Inflammatory macrophage (primary cell): ENCODE measurements at places on chromosomes 7 and 10.

DNA sequence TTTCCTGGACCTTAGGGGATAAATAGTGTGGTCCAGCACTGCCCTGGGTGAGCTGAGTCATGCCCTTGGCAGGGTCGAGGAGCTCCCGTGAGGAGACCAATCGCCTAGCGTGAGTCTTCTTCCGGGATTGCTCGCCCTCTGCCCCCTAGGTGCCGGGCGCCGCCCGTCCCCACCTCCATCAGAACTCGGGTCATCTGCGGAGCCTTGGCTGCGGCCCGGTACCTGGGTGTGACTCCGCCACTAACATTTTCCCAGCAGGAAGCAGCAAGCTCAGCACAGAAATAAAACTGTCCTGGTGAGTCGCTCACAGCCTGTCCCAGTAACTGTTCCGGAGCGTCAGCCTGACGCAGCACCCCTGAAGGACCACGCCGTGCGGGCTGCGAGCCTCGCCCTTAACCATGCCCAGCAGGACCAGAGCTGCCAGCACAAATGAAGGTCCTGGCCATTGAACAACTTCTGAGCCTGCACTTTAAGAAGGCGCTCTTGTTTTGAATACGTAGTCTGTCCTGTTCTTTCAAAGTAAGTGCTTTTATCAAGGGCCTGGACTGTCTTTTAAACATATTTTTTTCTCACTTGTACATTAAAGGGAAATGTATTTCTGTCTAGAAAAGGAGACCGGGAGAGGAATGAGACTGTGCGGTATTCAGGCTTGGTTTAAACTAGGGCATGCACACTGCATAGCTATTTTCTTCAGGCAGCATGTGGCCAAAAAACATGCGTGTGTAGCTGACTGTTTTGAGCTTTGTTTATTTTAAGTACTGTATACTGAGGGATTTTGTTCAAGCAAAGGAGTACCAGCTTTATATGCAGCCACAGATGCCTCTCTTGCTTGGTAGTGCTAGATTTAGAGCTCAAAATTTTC, 136.7 kb downstream of the HECW1 start:
- DNase-seq = no peak

- DNase-seq = no peak
Measured at GRCh38 chr7:95373323-95373722, 22.9 kb downstream of the PON3 start.

DNA sequence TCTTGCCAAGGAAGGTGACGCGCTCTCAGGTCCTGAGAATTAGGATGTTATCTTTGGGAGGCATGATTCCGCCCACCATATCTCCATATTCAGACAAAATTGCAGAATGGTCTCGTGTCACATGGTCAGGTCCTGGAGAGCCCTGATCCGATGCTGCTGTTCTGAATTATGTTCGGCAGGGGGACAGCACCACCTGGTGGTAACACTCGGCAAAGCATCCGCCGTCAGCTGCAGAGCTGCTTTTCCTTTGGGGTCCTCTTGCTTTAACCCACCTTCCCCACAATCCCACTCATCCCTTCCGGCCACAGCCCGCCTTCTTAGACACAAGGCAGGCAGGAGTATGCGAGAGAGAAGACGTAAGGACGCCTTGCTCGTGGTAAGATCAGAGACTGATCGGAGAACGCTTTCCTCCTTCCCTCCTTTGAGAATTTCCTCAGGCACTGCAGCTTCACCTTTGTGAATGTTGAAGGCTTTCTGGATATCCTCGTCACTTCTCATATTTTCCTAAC, 327.8 kb upstream of the C7orf33 start:
- DNase-seq = peak; percentile 57

GRCh38 chr7:2510909-2511768, 8.4 kb upstream of the LFNG start:
- DNase-seq = peak; percentile 76

GRCh38 chr7:138768241-138768640, 29.6 kb upstream of the TMEM213 start:
- DNase-seq = no peak

DNA sequence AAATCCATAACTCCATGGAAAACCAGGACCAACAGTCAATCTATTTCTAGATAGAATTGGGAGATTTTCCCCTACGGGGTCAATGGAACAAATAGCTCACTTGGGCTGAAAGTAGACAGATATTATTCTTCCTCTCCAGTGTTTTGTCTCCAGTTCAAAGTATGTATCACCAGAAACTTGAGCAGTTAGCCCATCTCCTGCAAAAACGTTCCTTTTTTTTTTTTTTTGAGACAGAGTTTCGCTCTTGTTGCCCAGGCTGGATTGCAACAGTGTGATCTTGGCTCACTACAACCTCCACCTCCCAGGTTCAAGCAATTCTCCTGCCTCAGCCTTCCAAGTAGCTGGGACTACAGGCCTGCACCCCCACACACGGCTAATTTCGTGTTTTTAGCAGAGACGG, 390.0 kb upstream of the AUTS2 start:
- no peak for DNase-seq

DNA sequence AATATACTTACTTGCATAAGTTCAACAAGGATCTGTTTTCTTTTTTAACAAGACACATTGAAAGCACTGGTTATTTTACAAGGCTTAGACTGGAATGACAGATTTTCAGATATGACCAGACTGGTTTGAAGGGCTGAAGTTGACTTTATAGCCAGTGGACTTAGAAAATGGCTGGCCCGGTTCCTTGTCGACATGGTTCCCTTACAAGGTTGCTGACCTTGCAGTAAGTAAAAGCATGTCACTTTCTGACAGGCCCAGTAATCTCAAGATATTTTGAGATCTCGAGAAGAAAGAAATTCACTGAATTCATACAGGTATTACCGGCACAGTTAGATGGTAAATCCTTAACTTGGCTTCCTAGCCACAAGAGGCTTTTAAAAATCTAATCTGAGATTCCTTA, 136.5 kb downstream of the COBL start:
- DNase-seq = no peak

DNA sequence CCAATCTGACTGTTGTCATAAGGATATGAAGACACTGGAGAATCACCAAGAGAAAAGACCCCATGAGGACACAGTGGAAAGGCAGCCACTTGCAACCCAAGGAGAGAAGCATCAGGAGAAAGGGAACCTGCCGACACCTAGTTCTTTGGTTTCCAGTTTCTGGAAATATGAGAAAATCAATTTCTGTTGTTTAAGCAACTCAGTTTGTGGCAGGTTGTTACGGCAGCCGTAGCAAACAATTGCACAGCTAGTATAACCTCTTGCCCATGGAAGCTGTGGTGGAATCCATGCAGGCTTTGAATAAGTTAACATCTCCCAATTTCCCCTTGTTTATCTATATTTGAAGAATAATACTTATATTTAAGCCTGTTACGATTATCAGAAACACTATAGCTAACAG, 1103.0 kb upstream of the PHF14 start:
- no peak for DNase-seq

GRCh38 chr7:128835790-128836641, 5.8 kb downstream of the FLNC start:
- DNase-seq = no peak

- no peak for DNase-seq
Measured at GRCh38 chr10:1029838-1030237, 4.2 kb upstream of the IDI2 start.

DNA sequence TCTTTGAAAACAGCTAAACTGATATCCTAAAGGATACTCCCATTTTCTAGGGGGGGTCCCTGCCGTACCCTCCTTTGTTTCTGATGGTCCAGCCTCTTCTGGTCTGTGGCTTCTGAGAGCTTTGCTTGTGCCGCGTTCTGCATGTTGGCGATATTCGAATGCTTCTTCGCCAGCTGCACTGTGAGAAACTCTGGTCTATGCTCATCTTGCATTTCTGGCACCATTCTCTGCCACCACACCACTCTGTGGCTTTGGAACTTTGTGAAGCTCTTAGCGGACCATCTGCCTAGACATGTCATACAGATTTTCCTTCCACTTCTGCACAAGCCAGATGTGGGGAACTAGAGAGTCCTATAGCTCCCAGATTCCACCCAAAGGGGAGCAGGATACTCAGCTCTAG, 197.2 kb downstream of the REEP3 start:
- no peak for DNase-seq

DNA sequence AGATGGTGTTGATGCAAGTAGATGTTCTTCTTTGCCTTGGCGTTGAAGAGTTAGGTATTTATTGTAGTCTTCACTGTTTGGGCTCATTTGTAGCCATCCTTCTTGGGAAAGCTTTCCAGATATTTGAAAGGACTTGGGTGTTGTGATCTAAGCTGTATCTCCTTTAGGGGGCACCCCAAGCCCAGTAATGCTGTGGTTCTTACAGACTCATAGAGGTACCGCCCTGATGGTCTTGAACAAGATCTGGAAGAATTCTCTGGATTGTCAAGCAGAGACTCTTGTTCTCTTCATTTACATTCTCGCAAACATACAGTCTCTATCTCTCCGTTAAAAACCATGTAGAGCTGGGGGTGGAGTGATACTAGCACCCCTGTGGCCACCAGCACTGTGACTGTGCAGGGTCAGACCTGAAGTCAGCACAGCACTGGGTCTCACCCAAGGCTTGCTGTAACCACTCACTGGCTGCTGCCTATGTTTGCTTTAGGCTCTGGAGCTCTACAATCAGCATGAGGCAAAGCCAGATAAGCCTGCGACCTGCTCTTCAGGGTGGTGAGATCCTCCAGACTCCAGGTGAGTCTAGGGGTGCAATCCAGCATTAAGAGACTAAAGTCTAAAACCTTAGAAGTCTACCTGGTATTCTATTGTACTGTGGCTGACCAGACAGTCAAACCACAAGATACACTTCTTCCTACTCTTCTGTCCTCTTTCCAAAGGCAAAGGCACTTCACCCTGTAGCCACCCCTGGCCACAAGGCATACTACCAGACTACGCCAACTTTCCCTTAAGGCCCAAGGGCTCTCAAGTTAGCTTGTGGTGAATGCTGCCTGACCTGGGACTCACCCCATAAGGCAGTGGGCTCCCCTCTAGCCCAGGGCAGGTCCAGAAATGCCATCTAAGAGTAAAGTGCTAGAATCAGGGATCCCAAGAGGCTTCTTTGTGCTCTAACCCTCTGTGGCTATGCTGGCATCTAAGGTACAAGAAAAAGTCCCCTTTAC, 209.7 kb upstream of the TMEM196 start:
- peak; percentile 83 for DNase-seq

DNA sequence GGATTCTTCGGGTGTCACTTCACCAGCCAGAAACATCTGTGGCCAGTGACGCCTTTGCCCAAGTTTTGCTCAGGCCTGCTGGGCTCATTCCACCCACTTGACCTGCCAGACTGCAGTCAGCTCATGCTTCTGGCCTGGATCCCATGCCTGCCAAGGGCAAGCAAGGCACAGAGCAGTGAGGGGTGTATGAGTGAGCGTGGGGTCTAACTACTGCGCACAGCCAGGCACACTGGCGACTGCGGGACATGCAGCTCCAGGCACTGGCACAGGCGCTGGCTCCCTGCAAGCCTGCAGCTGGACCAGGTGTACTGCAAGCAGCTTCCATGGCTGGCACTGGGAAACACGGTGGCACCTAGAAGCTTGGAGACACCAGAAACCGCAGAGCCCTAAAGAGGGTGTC, 80.1 kb downstream of the MTERF1 start:
- DNase-seq = no peak

- peak; percentile 24 for DNase-seq
Measured at GRCh38 chr10:132411561-132412253, 14.7 kb downstream of the PWWP2B start.
